NCI-H187 treated with DMSO at 0.1 percent for 48 hours (cell line): ENCODE measurements at places on chromosomes 12 and 14.

DNA sequence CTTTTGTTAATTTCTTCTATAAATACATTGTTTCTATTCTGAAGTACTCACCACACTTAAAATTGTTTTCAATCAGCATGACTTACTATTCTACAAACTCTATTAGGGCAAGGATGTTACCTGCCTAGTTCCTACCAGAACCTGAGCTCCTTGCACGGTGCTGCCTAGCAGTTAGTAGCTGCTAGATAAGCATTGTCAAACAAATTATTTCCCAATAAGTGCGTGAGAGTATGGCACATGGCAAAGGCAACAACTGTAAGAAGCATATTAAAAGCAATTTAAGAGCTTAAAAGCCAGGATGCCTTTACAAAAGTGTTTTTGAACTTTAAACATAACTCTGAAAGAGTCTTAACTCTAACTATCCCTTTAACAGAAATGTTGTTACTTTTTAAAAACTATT lies 8.2 kb upstream of the LYZ start:
- no peak for DNase-seq

DNA sequence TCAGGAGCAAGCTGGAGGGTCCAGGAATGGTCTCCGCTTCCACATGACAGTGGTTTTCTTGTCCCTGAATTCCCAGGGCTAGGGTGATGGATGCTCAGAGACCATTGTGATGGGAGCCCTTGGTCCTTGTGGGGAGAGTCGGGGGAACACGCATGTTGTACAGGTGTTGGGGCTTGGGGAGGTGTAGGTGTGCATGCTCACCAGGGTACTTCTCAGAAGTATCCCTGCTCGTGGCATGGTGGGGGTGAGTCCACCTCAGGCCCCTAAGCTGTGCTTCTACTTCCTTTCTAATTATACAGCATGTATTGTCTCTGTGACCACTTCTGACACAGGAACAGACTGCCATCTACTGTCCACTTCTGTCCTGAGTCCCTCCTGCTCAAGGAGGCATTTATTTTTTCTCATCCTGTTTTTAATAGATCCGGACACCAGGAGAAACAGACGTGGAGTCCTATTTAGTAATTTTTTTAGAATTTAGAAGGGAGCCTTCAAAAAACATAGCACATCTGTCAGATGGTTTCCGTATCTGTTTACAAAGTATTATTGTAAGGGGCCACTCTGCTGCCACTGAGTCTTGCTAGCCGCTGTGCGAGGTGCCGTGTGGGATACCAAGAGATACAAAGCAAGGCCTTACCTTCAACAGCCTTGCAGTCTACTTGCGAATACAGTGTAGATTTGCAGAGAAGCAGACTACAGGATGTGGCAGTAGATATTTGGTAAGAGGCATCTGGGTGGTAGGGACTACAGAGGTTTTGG lies 10.5 kb downstream of the NTF3 start:
- peak; percentile 41 for DNase-seq

- no peak for DNase-seq
These were observed 526.6 kb upstream of the SEL1L start for GRCh38 chr14:82060219-82060618.

DNA sequence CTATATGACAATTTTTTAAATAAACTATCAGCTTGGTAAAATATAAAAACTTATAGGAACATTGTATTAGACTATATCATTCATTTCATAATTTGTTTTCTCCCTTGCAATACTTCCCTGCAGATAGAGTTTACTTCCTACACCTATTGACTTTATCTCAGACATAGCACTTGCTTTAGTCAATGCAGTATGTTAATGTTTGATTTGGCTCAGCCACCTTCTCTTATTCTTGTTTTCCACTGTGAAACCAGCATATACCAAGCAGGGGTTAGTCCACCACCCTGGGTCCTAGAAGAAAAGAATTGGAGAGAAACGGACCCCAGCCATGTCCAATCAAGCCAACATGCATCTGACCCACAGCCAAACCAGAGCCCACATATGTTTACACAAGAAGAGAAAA lies 10.4 kb upstream of the SOX5 start:
- DNase-seq = no peak

GRCh38 chr12:105741786-105742566 lies 396.8 kb downstream of the NUAK1 start:
- no peak for DNase-seq

DNA sequence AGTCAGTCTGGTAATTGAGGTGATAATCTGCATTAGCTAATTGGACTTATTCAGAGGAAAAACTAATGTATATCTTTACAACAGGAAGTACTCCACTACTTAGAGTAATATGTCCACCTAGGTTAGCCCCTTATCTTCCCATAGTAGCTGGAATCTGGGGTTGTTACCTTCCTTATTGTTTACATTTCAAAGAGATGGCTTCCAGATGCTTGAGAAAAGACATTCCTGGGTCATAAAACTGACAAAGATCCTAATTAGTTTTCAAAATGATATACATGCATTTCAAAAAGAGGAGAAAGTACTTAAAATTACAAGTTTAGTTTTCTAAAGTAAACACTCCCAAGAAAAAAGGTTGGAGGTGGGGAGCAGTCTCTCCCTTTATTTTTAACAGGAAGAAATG lies 78.1 kb downstream of the RPL10L start:
- DNase-seq = no peak

DNA sequence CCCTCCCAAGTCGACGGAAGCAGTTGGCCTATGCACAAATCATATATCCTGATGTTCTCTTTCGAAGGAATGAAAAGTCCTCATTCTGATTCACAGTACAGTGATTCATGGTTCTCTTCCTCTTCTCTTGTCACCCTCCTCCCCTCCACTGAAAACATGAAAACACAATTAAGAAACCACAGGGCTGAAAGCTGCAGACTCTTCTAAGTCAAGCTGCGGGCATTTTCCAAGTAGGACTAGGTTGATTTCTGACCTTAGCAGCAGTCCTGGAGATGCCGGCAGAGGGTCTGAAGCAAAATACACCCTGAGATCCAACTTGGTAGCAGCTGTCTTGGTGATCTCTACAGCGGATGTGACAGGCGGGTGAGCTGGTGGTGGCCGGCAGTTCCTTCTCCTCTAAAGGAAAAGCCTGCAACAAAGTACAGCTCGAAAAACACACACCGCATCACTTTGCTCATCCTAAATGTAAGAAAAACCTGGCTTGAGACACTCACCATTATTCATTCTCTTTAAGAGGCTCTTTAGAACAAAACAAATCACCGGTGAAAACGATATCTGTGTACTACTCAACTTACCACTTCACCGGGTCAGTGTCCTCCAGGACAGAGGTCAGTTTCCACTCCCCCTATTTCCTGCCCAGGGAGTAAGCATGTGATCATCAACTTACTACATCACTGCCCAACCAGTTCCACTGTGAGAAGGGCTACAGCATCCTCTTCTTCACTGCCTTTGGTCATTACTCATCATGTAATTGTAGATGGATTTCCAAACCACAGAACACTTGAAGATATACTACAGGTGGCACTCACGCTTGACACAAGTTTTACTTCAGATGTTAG lies 6.0 kb downstream of the TMCC3 start:
- DNase-seq = no peak

GRCh38 chr12:45674181-45674977 lies 55.1 kb upstream of the ARID2 start:
- no peak for DNase-seq

GRCh38 chr14:61322799-61323290 lies 1.5 kb downstream of the PRKCH start:
- DNase-seq = no peak

DNA sequence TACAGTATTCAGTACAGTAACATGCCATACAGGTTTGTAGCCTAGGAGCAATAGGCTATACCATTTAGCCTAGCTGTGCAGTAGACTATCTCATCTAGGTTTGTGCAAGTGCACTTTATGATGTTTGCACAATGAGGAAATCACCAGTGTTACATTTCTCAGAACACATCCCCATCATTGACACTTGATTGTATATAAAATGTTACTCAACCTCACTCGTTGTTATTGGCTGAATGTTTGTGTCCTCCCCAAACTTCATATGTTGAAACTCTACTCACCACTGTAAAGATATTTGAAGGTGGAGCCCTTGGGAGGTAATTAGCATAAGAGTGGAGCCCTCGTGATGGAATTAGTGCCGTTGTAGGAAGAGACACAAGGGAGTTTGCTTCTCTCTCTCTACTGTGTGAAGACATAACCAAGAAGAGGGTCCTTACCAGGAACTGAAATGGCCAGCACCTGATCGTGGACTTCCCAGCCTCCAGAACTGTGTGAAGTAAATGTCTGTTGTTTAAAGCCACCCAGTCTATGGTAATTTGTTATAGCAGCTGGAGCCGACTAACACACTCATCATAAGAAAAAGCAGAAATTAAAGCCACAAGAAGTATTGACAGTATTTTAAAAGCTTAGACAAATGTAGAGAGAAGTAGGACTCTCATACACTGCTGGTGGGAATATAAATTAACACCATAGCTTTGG lies 3.2 kb upstream of the MED13L start:
- DNase-seq = no peak

GRCh38 chr12:52093346-52093745 lies 13.8 kb downstream of the SMIM41 start:
- DNase-seq = no peak
